ENCODE measurements at places on chromosomes 4 and X. TPM values are rescaled to one million over a fixed set of nuclear protein-coding genes. Genes with fewer than 3 reads are reported as not detected.
A peak's percentile ranks its signal among the peaks of the same experiment; 100 is the strongest.

The REELD1 gene
- 0.13 TPM for total RNA-seq

The SMIM10L2A gene
- total RNA-seq, result 7.8 TPM

The ERVMER34-1 gene
- 3.7 TPM for total RNA-seq

The TEX11 gene
- total RNA-seq, result not detected

The PRDM8 gene
- 2.4 TPM for total RNA-seq

The GPR143 gene
- total RNA-seq, result 7.3 TPM

The KIT gene
- total RNA-seq, result 7.4 TPM

The MEPE gene
- total RNA-seq, result not detected

The CORIN gene
- total RNA-seq, result 1.1 TPM

The ASMT gene
- 0.45 TPM for total RNA-seq

The MAGEA9B gene
- total RNA-seq, result not detected

The PCDH7 gene
- total RNA-seq, result 74.3 TPM

The CEP135 gene
- total RNA-seq, result 15.5 TPM

The RPA4 gene
- 1.2 TPM for total RNA-seq

The SRPK3 gene
- not detected for total RNA-seq

The PRKG2 gene
- 0.90 TPM for total RNA-seq

GRCh38 chr4:78185117-78185516, 128.0 kb downstream of the FRAS1 start:
- no peak for DNase-seq

GRCh38 chr4:94032754-94033153, 174.9 kb upstream of the SMARCAD1 start:
- DNase-seq, result no peak

- DNase-seq, result no peak
Measured at GRCh38 chr4:162510937-162511336, 347.1 kb upstream of the FSTL5 start.

DNA sequence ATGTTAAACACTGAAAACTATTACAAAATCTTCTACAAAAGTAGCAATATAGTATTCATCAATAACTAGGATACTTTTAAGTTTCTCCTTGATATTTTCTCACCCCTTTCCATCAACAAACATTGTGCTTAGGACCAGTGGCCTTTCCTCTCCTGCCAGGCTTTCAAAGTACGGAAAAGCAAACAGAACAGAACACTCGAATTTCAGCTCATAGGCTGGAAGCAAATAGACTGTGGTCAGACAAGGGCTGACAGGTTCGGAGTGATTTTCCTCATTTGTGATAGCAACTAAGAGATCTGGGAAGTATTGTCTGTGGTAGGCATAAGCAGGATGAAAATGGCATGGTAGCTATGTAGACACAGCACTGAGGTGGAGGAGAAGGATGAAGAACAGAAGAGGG, 68.6 kb upstream of the SORBS2 start:
- DNase-seq, result no peak

- DNase-seq, result no peak
Measured at GRCh38 chr4:101018836-101019235, 328.5 kb downstream of the PPP3CA start.

- DNase-seq, result no peak
Measured at GRCh38 chr4:63036159-63036866, 1372.9 kb downstream of the TECRL start.

DNA sequence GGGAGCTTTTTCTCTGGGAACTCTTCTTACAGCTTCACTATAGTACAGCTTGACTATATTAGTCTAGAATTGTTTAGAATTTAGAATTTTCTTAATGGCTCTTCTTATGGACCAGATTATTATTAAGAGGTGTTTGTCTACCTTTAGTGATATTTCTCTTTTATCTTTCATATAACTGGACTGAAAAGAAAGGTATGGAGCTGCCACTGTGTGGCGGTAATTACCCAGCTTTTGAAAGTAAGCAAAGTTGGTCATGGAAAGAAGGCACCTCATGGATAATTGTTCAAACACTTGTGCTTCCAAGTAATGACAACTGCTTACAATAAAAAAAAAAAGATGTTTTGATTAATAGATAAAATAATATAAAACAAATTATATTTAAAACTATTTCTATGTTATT, 1112.5 kb downstream of the TECRL start:
- no peak for DNase-seq

GRCh38 chr4:66451741-66452140, 781.5 kb upstream of the EPHA5 start:
- DNase-seq, result no peak

- no peak for DNase-seq
Measured at GRCh38 chr4:74529284-74530041, 84.5 kb downstream of the AREG start.

GRCh38 chr4:123398066-123398852, 1.7 kb downstream of the SPRY1 start:
- DNase-seq, result peak; percentile 80

GRCh38 chrX:121639781-121640180, 592.4 kb downstream of the GLUD2 start:
- no peak for DNase-seq

DNA sequence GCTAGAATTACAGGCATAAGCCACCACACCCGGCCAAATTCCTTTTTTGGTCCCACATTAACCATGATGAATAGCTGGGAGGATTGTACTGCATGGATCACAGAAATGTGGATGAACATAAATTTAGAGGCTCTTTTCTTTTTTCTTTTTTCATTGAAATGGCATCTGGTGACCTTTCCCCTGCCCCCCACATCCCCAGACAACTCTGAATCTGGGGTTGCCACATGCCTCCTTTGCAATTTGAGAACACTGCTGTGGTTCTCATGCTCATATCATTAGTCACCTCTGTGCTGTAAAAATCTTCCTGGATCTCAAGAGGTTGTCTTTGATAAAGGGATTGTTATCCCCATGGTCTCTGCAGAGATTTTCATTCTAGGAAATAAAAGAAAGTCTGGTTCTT, 22.8 kb upstream of the FMR1NB start:
- no peak for DNase-seq

GRCh38 chr4:173282626-173283025, 51.5 kb downstream of the HMGB2 start:
- no peak for DNase-seq

GRCh38 chr4:140615451-140615850, 46.7 kb upstream of the UCP1 start:
- no peak for DNase-seq

GRCh38 chr4:19009881-19010280, 988.3 kb upstream of the LCORL start:
- no peak for DNase-seq

GRCh38 chr4:104591510-104591911, 96.8 kb upstream of the CXXC4 start:
- DNase-seq, result no peak

DNA sequence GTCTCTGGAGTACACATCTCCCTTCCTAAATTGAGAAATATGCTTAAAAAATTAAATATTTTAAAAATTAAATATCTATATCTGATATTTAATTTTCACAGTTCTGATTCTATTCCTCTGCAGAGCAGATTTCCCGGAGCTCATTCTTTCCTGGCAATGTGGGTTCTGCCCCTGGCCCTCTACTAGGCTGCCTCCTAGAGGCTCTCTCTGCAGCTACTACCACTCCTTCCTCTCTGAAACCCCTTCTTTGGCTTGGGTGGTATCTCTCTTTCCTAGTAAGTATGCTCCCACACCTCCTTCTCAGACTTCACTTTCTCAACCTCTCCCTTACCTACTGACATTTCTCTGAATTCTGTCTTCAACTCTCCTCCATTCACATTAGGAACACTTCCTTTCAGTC, 45.3 kb downstream of the RPGR start:
- no peak for DNase-seq

- no peak for DNase-seq
Measured at GRCh38 chrX:77087529-77088169, 359.5 kb upstream of the FGF16 start.

- no peak for DNase-seq
Measured at GRCh38 chr4:81599742-81600380, 128.2 kb upstream of the RASGEF1B start.

DNA sequence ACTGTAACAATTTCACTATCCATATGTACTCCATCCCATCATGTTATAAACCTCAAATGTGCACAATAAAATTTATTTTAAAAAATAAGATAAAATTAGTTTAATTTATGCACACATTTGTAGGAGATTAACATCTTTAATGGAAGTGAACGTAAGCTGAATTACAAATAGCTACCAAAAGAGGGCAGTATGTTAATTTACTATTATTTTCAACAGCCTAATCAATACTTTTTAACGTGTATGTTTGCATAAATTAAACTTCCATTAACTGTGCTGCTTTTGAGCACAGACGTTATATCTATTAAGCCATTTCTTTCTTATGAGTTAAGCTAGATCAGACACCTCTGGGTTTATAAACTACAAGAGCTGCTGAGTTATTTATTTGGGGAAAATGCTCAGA, 56.5 kb upstream of the PHKA2 start:
- no peak for DNase-seq

GRCh38 chrX:149531599-149531998, 9.2 kb upstream of the EOLA1 start:
- no peak for DNase-seq

- no peak for DNase-seq
Measured at GRCh38 chr4:72449705-72450104, 119.3 kb downstream of the ADAMTS3 start.

DNA sequence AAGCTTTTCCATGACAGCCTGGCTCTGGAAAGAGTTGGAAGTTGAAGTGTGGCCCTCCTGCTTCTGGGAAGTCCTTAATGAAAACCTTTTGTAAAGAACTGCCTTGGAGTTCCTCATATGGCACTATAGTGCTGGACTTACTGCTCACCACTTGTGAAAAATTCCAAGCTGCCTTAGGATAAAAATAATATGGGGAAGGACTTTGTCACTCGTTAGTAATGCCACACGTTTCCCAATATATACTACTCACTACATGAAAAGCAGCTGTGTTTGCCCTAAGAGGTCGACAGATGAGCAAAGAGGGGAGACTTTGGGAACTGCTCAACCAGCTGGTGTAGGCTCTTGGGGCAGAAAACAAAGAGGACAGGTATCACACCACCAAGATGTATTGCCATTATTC, 11.7 kb downstream of the OPHN1 start:
- no peak for DNase-seq

DNA sequence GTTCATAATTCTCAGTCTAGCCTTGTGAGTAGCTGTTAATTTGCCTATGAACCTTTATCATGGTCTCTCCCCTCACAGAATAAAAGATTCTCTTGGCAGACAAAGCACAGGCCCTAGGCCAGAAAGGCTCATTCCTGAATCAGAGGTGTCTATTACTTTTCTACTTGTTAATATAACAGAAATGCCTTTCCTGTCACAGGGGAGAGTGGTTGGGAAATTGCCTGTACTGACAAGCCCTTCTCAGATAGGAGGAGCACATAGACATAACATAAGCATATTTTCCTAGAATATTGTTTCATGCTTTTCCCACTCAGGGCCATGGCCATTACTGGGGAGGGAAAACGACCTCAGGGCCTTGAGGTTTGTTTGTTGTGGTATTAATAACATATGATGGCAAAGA, 308.3 kb downstream of the BMPR1B start:
- no peak for DNase-seq

DNA sequence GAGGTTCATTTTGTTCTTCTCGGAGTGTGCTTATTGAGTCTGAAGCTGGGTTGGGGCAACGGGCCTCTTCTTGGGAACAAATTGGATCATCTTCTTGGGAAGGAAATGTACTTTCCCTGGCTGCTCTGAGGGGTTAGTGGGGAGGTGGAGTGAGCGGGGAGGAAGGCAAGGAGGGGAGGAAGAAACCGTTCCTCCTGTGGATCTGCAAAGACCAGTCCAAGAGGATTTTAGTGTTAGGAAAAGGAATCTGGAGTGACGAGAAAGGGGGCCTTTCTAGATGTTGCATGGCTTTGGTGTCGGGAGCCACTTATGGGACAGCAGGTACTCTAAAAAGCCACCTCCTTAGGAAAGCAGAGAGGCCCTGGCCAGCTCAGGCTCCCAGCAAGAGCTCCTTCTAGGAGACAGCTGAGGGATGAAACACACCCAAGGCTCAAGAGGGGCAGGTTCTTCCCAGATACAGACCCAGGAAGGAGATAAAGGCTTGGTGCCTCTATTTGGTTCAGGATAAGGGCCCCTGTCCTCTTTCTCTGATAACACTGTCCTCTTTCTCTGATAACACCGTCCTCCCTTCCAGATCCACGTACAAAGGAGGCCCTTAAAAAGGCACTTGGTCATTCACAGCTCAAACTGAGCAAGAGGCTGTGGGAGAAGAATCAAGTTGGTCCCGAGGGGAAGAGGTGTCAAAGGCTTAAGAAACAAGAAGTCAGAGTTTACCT, 451 bp downstream of the SOD3 start:
- DNase-seq, result no peak
